ENCODE measurements at places on chromosomes 2 and 18.

DNA sequence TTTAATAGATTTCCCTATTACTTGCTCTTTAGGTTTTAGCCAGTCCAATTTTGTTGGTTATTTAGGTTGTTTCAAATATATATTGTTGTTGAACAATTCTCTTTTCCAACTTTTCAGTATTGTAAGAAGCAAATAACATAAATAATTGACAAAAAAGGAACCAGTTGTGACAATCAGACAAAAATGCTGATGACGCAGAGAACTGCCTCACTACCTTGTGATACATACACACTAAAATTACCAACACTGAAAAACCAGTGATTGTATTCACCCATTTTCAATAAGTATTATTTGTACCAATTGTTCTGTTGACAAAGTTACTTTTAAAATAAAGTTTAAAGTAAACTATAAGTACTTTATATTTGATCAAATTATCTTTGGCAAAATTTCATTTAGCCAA, 43.1 kb upstream of the NABP1 start:
- DNase-seq = no peak

DNA sequence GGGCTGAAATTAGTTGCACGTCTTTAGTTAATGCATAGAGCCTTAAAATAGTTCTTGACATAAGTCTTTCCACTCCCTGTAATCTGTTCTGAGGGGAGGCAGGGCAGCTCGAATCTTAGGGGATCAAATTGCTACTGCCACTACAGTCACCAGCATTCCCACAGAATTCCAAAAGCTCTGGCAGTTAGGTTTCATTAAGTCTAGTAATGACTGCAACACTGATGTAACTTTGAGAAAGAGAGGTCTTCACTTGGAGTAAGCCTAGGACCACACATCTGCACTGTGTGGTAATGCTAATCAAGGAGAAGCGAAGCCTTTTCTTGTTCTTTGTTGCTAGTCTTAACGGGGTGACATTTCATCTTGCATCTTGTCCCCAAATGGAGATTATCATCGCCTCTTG, 19.3 kb upstream of the NCK2 start:
- no peak for DNase-seq

- DNase-seq = no peak
Observed at GRCh38 chr2:34604164-34604563, 1005.1 kb upstream of the FAM98A start.

DNA sequence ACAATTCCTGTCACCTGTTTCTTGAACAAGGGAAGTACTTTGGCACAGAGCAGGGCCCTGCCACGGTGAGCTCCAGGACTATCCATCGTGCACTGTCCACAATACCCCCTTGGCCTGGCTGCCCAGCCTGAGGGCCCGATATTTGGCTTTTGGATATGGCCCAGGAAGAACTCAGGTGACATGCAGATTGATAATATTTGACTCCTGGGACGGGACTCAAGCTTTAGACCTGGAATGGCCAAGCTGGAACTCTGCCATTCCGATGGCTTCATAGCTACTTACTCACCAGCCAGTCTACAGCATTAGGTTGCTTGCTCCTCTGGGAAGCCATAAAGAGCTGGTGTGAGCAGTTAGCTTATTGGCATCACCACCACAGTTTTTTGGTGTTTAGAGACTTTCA, 26.6 kb downstream of the EML6 start:
- DNase-seq = no peak

- no peak for DNase-seq
Observed at GRCh38 chr2:147224070-147224469, 620.8 kb upstream of the ACVR2A start.

- DNase-seq = peak; percentile 40
Observed at GRCh38 chr18:57784034-57784800, 18.9 kb downstream of the ATP8B1 start.

DNA sequence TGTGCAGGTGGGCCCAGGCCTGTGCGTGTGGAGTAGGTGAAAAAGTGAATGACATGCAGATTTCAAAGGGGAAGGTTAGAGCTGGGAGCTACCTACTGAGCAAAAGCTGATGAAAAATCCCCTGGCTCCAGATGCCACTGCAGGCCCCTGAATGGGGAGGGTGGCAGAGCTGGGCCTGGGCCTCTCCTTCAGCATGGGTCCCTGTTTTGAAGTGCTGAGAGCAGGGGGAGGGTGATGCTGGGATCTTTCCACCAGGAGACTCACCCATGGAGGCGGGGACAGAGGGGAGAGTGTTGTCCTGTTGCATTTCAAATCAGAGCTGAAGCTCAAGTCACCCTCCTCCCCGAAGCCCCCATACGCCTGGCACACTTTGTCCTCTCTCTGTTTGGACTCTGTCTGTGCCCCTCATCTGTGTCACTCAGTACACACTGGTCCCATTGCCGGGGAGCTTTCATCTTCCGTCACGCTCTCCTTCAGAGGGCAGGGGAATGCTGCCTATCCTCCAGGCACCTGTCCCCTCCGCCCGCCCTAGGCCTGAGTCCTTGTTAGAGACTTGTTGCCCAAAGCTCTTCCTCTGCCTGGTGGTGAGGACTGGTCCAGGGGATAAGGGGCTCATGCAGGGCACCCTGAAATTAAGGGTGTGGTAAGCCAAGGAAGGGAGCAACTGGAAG, 206.6 kb downstream of the HAUS1 start:
- no peak for DNase-seq

GRCh38 chr2:124805060-124805459, 780.0 kb downstream of the CNTNAP5 start:
- DNase-seq = no peak

DNA sequence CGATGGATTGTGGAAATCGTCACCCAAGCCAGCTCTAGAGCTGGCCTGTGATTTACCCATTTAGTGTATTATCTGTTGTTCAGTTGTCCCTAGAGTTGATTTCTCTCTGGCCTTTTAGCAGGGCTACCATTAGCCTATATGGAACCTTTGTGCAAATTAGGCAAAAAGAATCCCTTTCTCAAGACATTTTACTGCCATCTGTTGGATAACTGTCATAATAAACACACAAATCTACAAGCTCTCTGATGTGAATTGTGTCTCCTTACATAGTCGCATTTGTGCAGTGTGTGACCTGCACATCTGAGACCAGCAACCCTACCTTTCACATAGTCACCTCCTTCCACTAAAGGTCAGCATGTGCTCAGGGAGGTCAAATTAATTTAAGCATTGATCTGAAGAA, 34.0 kb downstream of the LOXHD1 start:
- no peak for DNase-seq

- DNase-seq = no peak
Observed at GRCh38 chr2:83221258-83221657, 1237.8 kb downstream of the SUCLG1 start.

GRCh38 chr18:8084160-8084559, 517.0 kb downstream of the PTPRM start:
- peak; percentile 13 for DNase-seq
